ENCODE measurements at places on chromosomes 6 and 20. TPM values are rescaled to one million over a fixed set of nuclear protein-coding genes. Genes with fewer than 3 reads are reported as not detected.

TMEM63B gene
- 16.0 TPM for total RNA-seq

AARS2 gene
- total RNA-seq = 7.9 TPM

PHIP gene
- 4.3 TPM for total RNA-seq

CRISP3 gene
- total RNA-seq = not detected

FAM209B gene
- total RNA-seq = 0.42 TPM

REM1 gene
- not detected for total RNA-seq

FAM83C gene
- not detected for total RNA-seq

HRH3 gene
- total RNA-seq = not detected

RBPJL gene
- not detected for total RNA-seq

VGLL2 gene
- total RNA-seq = not detected

GRIK2 gene
- 0.32 TPM for total RNA-seq

RFX6 gene
- total RNA-seq = not detected

PSORS1C2 gene
- total RNA-seq = not detected

MCCD1 gene
- not detected for total RNA-seq
